ENCODE measurements at places on chromosomes 6 and 20.

GRCh38 chr6:106790149-106790770, 160.9 kb downstream of the QRSL1 start:
- no peak for DNase-seq

DNA sequence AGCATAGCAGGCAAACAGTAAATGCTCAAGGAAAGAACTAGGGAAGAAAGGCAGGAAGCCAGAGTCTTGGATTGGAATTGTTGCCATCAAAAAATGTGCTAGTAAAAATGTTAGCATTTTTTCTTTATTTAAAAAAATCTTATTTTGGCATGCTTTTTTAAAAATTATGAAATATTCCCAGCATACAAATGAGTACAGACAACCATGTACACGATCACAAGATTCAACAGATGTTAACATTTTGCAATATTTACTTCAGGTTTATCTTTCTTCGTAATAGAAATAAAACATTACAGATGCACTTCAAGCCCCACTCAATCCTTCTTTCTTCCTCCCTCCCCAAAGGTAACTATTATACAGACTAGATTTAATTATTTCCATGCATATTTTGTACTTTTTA, 27.4 kb upstream of the NOP56 start:
- no peak for DNase-seq

DNA sequence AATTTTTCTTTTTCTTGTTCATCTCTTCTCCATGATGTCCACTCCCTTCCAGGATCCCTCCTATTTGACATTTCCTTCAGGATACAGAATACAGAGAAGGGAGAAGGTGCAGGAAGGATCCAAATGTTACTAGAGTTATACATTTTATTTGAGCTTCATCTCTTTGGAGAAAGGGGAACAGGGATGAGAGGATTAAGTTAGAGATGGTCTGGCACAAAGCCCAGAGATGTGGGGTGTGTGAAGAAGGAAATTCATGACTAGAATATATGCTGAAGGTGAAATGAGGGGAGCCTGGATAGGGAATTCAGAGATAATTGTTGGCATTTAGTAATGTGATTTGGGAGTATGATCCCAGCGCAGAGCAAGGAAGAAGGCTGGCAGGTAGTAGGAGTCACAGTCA, 22.5 kb upstream of the SRPK1 start:
- no peak for DNase-seq

GRCh38 chr20:20019123-20019522, 2.0 kb downstream of the NAA20 start:
- no peak for DNase-seq

DNA sequence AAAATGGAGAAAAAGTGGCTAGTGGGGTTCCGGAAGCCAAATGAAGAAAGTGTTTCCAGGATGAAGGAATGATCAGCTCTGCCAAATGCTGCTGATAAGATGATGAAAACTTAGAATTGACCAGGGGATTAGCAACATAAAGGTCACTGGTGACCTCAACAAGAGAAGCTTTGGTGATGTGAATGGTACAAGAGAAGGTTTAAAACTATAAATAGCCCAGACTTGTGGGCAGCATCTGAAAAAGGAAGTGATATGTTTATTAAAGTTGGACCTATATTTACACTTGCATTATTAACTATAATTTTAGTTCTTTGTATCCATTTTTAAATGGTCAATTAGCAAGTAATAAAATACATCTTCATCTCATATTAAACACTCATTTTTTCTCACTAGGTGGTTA, 45.1 kb downstream of the CGA start:
- no peak for DNase-seq

DNA sequence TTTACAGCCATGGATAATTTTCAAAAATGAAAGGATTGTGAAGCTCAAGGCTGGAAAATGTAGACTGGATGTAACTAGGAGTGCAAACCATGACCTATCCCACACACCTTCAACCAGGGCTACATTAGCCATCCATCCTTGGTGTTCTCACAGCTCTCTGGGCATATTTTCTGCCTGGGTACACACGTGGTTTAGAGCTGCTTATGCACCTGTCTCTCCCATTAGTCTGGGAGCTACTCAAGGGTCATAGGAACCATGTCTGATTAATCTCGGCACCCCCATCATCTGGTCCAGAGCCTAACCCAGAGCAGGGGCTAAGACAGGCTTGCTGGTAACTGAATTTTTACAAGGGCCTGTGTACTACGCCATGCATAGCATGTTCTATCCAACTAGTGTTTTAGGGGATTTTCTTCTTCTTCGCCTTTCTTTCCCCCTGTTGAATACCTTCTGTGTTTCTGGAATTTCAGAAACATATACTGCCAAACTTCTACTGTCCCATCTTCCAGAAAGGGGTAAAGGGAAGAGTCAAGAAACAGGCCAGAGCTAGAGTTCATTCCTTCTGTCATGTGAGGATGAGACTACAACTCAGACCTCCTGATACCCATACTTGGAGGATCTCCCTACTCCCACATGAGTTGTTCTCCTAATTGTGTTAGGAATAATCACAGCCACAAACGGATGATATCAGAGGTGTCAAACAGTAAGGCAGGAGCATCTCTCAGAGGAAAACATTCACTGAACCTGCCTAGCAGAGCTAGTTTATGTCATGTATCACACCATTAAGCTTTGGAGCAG, 25.4 kb upstream of the FAM83C start:
- DNase-seq = no peak

GRCh38 chr6:138272533-138273315, 54.4 kb upstream of the PBOV1 start:
- DNase-seq = no peak

- DNase-seq = no peak
Observed at GRCh38 chr20:5705827-5706226, 44.4 kb upstream of the SHLD1 start.

GRCh38 chr6:149834513-149835481, 29.4 kb downstream of the LRP11 start:
- DNase-seq = no peak

GRCh38 chr20:58638467-58639181, 12.5 kb upstream of the STX16 start:
- no peak for DNase-seq

DNA sequence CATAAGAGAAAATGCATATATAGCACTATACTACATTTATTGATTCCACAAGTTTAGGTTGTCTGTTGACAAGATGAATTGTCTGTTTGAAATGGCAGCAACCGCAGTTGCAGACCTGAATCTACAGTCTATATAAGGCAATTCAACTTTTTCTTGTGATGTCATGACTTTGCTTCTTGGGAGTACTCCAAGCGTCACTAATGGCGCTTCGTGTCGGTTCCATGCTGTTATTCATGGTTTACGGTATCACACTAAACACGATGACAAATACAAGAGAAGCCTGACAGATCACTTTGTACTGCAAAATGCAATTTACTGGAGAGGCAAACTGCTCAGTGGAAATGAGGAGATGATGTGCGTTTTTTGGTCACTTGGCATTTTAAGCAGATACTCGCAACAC, 280.3 kb upstream of the TCF21 start:
- DNase-seq = no peak

- DNase-seq = no peak
Observed at GRCh38 chr6:167079853-167080297, 43.0 kb upstream of the CCR6 start.

DNA sequence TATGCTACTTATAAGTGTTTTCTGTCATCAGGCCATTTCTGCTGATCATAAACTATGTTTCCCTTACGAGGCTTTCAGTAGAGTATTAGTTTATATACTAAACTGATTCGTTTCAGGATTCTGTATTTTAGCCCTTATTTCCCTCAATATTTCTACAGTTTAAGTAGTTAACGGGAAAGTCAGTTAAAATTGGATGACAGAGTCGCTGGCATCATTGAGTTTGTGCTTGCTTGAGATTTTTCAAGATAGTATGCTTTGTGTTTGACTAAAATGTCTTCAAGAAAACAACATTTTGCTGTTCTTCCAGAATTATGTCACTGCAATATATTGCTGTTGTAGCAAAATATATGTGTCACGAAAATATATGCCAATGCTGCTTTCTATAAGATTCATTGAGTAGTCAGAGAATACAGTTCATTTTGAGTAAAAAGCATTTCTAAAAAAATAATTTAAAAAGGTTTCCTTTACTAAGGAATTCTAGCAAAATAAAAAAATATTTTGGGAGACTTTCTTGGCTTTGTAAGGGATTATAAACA, 51.4 kb downstream of the NCOA7 start:
- DNase-seq = no peak

DNA sequence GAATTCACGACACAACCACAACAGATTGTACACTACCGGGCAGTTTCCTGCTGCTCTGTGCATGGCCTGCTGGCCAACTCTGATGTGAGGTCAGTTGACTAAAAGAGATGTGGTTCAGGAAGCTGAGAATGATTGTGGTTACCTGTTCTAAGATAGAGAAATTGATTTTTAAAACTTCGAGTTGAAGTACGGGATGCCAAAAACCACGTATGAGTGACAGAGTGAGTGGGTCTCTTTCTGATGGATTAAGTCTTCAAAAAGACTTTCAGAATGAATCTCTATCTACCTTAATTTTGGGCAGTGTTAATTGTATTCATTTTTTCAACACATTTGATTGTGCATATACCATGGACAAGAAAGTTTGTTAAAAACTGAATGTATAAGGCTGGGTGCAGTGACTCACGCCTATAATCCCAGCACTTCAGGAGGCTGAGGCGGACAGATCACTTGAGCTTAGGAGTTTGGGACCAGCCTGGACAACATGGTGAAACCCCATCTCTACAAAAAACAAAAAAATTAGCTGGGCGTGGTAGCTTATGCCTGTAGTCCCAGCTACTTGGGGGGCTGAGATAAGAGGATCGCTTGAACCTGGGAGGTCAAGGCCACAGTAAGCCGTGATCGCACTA, 121.2 kb downstream of the SGK1 start:
- DNase-seq = no peak

- no peak for DNase-seq
Observed at GRCh38 chr20:49593466-49594142, 25.7 kb upstream of the PTGIS start.

- no peak for DNase-seq
Observed at GRCh38 chr20:1811621-1812498, 83.3 kb upstream of the SIRPA start.

DNA sequence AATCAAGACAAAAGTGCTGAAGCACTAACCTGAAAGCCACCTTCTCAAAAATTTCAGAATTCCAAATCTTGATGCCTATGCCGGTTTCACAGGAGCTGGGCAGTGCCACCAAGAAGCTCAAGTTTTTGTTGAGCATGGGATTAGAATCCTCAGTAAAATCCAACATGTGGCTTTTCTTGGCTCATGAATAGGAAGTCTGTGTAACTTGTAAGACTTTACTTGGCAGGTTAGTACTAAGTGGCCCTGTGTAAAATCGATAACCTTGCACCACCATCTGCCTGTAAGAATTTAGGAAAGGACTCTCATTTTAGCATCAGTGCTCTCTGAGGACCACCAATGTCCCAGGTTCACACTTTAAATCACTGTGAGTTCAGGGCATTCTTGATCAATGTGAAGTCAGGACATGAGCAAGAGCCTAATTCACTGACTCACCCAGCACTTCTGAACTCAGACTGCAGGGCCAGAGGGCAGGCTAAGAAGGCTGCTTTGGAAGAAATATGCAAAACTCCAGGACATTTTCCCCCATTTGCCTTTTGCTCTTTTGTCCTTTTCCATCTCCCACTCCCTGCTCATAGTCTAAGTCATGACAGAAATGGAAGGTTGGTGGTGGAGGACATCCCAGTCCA, 113.2 kb downstream of the EDN1 start:
- DNase-seq = no peak

- no peak for DNase-seq
Observed at GRCh38 chr6:72283571-72283970, 338.3 kb upstream of the KCNQ5 start.

- no peak for DNase-seq
Observed at GRCh38 chr6:26472549-26473290, 15.0 kb downstream of the BTN2A1 start.

DNA sequence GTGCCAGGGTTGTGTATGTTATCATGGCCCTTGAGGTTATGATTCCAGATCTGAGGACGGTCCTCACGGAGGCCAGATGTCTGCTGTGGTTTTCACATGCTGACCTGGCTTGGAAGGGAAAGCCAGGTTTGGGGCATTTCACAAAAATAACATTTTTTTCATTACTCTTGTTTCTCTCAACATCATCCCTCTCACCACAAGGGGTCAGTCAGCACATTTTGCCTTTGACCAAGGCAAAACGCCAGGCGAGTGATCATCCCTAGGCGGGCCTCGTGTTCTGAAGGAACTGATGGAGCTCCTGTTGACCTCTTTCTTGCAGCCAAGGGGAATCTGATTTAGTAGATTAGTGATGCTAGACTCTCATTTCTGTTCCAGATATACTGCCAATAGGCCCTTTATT, 133.5 kb downstream of the TBC1D7 start:
- no peak for DNase-seq

DNA sequence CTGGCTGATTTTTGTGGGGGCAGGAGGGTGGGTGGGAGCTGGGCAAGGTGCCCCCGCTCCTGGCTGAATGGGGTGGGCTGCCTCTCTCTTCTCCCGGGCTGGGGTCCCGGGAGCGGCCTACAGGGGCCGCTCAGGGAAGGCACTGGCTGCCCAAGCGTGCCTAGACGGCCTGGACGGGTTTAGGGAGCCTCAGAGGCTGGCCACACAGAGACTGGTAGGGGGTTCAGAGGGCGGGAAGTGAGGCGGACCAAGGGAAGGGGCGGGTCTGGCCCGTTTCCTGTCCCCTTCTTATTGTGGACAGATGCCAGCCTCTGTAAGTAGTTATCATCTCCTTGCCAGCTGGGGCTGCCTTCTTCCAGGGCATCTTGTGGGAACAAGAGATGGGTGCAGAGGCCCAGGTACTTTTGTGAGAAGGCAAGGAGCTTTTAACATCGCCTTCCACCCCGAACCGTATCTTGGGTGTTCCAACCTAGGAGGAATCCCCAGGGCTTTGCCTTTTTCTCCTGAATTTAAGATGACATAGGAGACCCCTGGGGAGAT, 437 bp downstream of the CD40 start:
- no peak for DNase-seq

DNA sequence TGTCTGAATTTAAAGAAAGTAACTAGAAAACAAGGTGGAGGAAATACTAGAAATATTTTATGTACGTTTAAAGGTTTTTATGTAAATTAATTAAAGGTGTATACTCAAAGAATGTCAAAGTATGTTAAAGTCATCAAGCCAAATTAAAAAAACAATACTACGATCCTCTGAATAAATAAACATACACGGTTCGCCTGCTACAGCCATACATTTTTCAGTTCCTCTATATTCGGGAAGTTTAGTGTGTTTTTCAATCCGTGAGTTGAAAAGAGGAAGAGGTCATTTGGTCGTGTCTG, 626 bp downstream of the STX7 start:
- no peak for DNase-seq
